Activated CD4-positive, alpha-beta T cell treated with anti-CD3 and anti-CD28 coated beads, Interleukin-10, Interleukin-2, amounts not matched to agents 100 ng/mL and 50 ng/mL, durations not matched to agents 16 hours and 8 hours (primary cell): ENCODE measurements at places on chromosomes 7 and 10.

DNA sequence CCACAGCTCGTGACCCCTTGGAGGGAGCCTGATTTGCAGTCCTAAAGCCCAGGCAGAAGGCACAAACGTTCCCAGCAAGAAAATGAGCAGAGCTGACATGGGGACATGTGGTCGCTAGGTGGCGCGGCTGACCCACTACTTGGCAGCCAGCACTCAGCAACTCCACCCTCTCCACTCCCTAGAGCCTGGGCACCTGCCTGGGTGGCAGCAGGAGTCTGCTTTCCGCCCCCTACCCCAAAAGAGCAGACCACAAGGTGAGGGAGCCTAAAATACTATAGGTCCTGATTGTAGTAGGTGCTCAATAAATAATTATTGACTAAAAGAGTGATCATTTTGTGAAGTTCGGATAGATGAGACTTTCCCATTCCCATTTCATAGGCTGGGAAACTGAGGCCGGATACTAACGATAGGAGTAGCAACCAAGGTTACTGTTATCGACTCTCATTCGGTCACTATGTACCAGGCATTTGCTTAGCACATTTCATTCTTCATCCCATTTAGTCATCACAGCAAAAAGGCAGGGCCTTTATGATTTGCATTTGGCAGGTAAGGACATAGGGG, 57.4 kb downstream of the NEUROG3 start:
- peak; percentile 82 for DNase-seq

DNA sequence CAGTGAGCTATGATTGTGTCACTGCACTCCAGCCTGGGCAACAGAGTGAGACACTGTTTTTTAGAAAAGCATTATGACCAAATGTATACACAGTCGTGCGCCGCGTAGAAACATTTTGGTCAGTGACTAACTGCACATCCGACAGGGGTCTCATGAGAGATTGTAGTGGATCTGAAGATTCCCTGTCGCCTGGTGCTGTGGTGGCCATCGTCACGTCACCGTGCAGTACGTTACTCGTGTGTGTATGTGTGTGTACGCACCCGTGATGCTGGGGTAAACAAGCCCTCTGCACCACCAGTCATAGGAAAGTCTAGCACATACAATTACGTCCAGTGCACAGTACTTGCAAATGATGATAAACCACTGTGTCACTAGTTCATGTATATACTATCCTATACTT, 109.4 kb downstream of the ELFN1 start:
- DNase-seq = no peak

GRCh38 chr7:55590517-55591281, 18.4 kb upstream of the VOPP1 start:
- no peak for DNase-seq

- DNase-seq = no peak
Measured at GRCh38 chr7:46230990-46231305, 309.9 kb upstream of the IGFBP3 start.

DNA sequence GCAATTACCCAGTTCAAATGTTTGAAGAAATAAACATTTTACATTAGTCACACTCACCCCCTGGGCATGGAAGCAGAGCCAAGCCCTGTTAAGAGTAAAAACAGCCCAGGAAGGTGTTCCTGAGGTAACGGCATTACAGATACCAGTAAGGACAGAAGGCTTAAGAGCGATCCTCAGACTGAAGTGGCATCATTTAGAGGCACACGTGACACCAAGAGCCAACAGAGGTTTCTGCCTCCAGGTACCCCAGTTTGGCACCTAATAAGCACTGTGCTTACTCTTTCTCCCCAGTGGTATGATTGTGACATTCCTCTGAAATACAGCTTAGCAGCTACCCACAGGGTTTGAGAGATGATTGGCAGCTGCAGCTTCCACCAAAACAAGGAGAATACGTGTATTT, 17.2 kb downstream of the MMS19 start:
- DNase-seq = no peak

- DNase-seq = no peak
Measured at GRCh38 chr7:48074204-48074654, 14.8 kb upstream of the UPP1 start.

DNA sequence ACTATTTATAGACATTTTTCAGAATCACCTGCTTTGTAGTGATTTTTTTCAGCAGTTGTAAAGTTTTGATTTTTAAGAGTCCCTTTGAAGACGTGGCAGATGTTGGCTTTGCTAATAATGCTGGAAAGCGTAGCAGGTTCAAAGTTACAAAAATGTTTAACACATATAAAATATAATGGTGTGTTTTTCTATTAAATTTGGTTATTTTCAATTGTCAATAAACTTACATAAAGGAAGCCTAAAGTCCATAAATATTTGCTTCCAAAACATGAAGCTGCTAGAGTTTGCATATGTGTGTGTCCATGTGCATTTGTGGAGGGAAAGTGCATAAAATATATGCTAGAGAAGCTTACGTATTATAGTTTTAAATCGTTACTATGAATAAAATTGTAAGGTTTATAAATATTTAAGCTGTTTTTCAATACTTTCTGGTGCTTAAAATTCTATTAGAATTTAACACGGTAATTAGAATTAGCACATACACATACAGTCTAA, 3.7 kb downstream of the MEOX2 start:
- DNase-seq = no peak

DNA sequence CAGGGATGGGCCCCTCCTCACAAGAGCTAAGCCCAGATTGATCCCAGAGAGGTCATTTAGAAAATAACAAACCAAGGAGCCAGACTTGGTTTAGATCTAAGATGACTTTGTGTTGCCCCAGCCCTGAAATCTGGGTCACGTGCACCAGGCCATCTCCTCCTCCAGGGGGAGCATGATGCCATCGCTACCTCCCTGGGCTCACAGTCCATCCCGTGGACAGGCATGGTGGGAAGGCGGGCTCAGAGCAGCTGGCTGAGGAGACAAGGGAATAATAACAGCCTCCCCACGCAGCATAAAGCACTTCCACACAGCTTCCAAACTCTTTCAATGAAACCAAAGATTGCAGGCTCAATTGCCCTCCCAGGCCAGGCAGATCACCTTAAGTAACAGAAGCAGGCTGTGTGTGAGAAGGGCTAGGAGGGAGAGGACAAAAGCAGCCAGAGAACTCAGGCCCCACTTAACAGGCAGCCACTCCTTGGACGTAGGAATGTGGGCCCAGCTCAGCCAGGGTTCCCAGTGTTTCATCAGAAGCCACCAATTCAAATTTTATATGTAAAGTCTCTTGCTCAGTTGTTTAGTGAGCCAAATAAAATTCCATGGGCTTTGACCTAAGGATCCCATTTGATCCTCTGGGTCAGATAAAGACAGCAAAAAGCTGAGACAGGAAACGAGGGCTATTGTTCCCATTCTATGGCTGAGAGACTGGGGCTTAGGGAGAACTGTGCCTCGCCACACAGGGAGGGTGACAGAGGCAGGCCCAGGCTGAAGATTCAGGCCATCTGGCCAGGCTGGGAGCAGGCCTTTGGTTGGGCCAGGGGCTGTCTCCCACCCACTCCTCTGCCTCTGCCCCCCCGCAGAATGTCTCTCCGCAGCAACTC, 100.2 kb downstream of the COL13A1 start:
- peak; percentile 26 for DNase-seq

- no peak for DNase-seq
Measured at GRCh38 chr7:154743206-154743605, 259.7 kb downstream of the PAXIP1 start.

DNA sequence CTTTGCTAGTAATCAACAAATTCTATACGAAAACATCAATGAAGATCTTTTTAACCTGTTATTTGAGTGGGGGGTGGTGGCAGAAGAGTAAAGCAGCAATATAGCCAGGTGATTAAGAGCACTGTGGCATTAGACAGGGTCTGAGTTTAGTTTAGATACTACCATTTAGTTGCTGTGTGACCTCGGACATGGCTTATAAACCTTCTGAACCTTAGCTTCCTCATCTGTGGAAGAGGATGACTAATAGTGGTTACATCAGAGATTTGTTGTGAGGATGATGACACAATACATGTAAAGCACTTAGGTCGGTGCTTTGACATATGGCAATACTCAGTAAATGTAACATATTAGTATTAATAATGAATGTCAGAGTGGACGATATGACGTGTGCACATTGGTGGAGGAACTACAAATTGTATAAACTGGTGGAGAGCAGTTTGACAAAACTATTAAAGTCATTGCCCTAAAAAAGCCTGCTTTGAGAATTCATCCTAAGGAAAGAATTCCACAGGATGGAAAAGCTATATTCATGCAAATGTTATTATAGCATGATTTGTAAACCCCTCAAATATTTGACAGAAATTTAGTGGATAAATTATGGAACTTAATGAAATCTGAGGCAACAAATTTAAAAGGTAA, 24.3 kb downstream of the SPAG6 start:
- DNase-seq = peak; percentile 62

GRCh38 chr10:812787-813186, 118.7 kb downstream of the LARP4B start:
- no peak for DNase-seq

DNA sequence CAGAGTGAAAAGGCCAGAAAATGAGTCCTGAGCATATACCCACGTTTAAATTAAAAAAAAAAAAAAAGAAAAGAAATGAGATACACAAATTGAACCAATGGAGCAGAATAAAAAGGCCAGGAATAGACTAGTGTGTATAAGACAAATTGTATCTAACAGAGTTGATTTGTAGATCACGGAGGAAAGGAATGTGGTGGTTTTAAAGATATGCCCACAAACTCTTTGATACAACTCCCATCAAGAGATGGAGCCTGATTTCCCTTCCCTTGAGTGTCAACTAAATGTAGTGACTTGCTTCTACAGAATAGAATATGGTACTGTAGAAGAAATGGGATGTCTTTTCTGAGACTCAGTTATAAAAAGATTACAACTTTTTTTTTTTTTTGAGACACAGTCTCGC, 10.4 kb downstream of the SYPL1 start:
- DNase-seq = no peak
